ENCODE measurements at places on chromosomes 6 and 20.

DNA sequence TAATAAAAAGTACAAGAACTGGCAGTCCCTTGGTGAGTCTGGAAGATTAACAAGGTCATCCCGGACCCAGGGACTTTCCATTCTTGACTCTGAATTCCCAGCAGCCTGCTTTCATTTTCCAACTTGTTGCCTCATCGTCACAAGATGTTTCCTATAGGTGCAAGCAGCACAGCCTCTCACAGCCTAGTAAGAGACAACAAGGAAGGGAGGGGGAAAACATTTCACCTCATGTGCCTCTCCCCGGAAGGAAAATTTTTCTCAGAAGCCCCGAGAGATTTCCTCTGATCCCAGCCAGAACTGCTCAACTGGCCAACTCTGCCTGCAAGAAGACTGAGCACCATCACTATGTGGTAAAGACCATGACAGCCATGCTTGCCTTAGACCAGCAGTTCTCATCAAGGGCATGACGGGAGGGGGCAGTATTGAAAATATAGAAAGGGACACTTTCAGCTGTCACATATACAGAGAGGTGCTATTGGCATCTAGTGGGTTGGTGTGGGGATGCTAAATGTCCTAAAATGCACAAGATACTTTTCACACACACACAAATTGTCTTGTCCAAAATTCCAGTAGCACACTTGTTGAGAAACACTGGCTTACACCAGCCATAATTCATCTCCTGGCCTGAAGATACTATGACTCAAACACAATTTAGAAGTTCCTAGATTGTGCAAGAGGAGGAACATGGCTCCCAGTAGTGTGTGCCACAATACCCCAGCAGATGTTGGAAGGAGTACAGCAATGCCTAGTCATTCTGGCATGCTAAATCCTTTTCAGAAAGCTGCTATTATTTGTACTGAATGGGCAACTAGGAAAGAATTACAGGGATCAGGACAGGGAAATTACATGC lies 10.8 kb upstream of the WTAP start:
- no peak for DNase-seq

GRCh38 chr20:3660262-3661059 lies 2.7 kb downstream of the GFRA4 start:
- no peak for DNase-seq

DNA sequence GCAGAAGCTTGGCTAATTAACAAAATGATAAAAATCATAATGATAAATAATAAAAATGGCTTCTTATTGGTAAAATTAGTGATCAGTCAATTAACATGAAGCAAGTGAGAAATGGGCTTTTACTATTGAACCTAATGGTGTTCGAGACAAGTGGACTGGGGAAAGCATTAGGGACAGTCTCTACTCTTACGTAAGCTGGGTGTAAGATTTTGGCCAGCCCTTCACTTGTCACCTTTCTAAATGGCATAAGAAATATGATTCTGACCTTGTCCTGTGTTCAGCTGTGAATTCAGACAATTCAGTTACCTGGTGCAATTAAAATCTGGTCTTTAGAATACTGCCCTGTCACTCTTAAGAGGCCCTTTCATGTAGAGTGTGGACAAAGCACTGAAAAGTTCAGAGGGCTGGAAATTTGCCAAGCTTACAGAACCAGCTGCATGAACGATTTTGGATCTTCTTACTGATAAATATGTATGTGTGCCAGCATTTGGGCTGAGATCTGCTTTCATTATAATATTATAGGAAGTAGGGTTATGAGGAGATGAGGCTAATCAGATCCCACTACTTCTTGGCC lies 115.9 kb downstream of the QRSL1 start:
- no peak for DNase-seq

DNA sequence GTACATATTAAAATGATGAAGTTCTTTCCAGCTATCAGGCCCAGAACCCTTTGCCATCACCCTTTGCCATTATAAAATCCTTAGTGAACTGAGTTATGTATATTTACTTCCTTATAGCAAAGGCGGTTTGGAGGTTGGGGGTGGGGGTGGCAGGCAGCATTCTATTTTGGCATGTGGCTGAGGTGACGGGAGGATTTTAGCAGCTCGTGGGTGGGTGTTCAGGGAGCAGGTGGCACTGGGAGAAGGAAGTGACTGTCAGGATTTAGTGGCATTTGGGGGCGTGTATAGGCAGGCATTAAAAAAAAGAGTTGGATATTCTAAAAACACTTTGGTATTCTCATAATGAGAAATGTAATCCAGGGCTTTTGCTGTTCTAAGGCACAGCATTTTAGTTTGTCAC lies 150.7 kb downstream of the RIMS1 start:
- no peak for DNase-seq

Data from vagina (tissue), 2 donors.